Adipocyte (in vitro differentiated cells): ENCODE measurements at places on chromosomes 5 and 9.

GRCh38 chr9:130608554-130609134 lies 29.3 kb downstream of the FUBP3 start:
- no peak for DNase-seq

- no peak for DNase-seq
Observed at GRCh38 chr5:139914218-139914807, 118.7 kb downstream of the PSD2 start.

DNA sequence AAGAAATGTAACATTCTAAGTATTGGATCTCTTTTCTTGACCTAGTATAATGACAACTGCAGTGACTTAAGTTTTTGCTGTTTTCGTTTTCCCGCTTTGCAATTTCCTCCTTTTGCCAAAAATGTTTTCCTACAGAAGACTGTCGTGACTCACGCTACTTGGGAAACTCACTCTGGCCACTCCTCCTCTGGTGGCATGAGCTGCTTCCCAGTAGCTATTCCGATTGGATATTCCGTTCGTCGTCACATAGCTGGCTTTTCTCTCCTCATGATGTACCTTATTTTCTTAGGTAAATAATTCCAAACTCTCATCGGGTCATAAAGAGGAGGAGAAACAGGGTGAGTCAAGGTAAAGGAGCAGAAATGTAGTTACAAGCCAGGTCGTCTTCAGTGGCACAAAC lies 64.9 kb downstream of the GOLPH3 start:
- DNase-seq, result no peak

- no peak for DNase-seq
Observed at GRCh38 chr5:53206562-53206961, 97.0 kb upstream of the MOCS2 start.

GRCh38 chr5:32475334-32476097 lies 31.0 kb upstream of the ZFR start:
- no peak for DNase-seq

- no peak for DNase-seq
Observed at GRCh38 chr5:77768978-77769377, 7.2 kb downstream of the TBCA start.

- DNase-seq, result no peak
Observed at GRCh38 chr5:178464431-178465048, 125.7 kb downstream of the COL23A1 start.

DNA sequence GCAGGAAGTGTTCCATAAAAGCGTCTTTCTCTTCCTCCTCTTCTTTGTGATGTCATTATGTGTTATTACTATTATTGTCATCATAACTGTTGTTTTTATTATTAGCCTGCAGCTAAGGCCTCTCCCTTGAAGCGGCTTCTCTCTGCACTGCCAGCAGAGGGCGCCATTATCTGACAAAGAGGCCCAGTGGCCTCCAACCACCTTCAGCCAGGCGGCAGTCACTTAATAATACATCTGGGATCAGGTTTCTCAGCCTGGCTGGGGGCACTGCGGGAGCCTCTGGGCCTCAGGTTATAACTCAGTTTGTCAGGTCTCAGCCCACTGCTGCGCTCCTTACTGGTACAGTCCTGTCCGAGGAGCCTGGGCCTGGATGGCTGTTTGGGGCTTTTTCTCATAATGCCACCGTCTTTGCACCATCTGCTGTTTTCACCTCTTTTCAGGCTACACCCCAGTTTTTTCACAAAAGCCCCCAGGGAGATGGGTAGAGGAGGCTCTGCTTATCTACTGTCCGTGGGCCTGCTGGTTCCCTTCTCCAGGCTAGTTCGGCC lies 281.9 kb downstream of the NSG2 start:
- DNase-seq, result peak; percentile 88

DNA sequence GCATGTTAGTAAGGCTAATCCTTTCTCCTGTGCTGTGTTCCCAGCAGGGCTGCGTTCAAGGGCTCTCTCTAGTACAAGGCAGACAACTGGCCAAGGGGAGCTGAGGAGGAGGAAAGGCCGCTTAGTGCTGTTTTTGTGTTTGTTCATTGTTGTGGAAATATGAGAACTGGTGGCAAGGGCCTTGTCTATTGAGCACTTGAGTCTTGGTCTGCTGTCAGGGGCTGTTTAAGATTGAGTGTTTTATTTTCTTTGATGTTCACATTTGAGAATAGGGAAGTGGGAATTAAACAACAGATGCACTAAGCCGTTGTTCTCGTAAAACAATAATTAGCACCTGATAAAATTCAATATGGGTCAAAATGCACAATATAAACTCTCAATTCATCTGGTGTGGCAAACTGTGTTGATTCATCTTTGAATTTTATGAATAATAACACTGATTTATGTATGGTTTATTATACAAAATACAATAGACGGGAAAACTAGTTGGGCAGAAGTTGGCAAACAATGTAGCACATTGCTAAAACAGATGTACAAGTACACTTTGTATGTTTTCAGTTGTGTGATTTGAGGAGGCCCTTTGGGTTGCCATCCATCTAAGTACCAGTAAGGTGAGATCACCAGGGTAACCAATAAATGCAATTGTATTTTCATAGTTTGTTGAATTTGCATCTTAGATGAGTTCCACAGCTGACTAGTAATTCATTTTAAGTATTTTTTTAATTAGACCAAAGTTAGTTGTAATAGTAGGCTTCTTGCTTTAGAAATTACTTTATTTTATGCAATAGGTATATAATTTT lies 97.6 kb upstream of the GRHPR start:
- no peak for DNase-seq

DNA sequence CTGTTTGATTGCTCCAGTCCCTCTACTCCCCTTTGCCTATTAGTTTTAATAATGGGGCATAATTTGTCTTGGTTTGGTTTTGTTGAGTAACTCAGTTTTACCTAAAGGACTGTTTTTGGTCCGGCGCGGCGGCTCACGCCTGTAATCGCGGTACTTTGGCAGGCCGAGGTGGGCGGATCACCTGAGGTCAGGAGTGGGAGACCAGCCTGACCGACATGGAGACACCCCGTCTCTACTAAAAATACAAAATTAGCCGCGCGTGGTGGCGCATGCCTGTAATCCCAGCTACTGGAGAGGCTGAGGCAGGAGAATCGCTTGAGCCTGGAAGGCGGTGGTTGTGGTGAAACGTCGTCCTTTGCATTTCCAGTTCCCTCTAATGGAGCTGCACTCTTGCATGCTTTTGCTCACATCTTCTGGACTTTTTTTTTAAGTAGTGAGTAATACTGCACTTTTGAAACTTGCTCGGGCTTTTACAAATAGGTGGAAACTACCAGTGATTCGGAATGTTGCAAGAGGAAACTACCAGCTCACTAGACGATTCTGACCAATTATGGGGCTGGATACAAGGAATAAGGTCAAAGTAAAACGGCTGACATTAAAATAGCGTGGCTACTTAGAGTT lies 721 bp upstream of the MAML1 start:
- DNase-seq, result peak; percentile 84

DNA sequence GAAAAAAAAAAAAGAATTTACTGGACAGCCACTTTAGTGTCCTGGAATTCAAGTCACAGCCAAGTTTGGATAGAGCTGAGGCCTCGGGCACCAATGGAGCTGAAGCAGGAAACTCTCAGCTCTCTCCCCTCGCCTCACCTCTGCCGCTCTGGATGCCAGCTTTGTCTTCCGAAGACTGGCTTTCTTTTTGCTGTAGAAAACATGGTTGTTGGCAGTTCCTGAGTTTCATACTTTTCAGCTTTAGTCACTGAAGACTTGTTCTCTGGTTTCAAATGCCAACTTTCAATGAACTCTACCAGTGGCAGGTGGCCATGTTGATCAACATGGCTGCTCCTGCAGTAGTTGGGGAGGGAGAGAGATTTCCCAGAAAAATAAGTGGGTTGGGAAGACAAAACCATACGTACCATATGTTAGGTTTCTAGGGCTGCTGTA lies 142.2 kb downstream of the SNX18 start:
- peak; percentile 50 for DNase-seq

DNA sequence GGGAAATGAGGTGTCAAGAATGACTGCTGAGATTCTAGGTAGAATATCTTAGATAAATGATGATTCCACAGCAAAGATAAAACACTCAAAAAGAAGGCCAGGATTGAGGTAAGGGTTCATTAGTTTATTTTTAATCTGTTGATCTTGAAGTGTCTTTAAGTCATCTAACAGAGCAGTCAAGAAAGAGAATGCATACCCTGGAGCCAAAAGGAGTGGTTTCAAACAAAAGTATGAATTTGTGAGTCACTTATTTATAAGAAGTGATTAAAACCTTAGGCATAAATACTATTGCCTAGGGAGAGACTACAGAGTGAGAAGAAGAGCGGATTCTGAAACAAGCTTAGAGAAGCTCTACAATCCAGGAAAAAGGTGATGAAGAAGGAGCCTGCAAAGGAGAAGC lies 541.0 kb downstream of the DTWD2 start:
- DNase-seq, result no peak

DNA sequence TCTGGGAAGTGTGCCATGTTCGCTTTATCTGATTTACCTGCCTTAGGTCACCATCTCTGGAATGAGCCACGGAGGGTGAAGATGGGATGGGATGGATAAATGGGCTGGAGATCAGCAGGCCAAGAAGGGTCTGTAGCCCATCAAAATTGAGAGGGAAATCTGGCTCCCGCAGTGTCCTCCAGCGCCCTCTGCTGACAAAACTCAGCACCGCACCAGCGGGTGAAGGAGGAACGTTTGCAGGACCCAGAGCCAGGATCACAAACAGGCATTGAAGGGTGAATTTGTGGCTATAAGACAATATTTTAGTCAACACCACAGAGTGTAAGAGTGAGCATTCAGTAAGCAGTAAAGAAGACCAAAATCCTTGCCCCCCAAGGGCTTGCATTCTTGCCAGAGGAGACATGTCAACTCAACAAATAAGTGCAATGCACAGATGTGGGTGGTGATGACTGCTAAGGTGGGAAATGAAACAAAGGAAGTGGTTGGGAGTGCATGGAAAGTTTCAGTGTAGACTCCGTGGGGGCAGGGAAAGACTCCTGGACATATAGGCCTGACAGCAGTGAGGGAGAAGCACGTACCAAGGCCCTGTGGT lies 124.4 kb downstream of the TENT4A start:
- peak; percentile 43 for DNase-seq

DNA sequence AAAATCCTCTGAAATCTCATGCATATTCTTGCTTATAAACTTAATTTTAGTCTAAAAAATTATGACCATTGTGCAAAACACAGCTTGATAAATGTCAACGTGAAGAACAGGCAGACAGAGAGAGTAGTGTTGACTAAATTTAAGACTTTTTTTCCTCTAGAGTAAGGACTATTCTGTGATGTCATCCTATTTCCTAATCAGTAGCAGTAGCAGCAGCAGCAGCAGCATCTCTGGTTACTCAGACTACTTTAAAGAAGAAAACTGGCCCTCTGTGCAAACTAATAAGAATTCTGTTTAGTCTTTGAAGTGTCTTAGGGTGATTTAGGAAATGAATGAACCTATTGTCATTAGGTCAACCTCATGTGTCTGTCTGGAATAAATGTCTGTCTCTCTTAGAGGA lies 403.0 kb downstream of the HINT1 start:
- peak; percentile 78 for DNase-seq

GRCh38 chr5:6745706-6746222 lies 32.5 kb downstream of the TENT4A start:
- peak; percentile 70 for DNase-seq

DNA sequence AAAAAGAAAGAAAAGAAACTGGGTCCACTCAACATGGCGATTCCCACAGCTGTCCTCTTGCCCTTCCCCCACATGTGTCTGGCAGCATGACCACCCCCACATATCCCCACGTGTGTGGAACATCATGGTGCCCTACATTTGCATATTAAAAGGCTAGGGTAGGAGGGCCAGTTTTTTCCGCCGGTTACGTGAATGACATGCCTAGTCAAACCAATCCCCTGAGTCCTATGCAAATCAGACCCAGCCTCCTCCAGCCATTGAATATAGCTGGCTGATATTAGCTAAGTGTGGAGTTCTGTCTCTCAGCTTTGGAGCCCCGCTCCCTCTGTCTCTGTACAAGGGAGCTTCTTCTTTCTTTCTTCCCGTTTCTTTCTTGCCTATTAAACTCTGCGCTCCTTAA lies 33.0 kb upstream of the CCDC112 start:
- DNase-seq, result no peak

GRCh38 chr5:96434201-96434645 lies 1.2 kb upstream of the PCSK1 start:
- DNase-seq, result peak; percentile 90

DNA sequence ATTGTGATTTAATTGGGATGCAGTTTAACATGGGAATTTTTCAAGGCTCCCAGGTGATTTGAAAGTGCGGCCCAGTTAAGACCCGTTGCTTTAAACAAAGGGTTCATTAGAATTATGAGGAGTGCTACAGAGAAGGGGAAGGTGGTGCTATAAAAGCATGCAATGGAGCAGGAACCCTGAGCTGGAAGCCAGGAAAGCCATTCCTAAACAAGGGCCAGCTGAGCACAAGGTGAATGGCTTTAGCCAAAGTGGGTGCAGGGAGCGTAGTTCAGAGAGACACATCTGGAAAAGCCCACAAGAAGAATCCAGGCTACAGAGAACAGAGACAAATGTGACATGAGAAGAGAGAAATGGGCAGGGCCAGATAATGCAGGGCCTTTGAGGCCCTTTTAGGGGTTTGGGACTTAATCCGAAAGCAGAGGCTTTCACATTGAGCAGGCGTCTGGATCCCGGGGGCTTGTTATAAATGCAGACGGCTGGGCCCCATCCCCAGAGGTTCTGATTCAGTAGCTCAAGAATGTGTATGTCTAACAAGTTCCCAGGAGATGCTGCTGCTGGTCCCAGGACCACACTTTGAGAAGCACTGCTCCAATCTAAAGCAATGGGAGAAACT lies 138.1 kb upstream of the WWC1 start:
- DNase-seq, result peak; percentile 10

GRCh38 chr5:113000466-113000865 lies 23.9 kb downstream of the DCP2 start:
- no peak for DNase-seq

- peak; percentile 88 for DNase-seq
Observed at GRCh38 chr9:70079417-70080037, 35.9 kb downstream of the MAMDC2 start.

DNA sequence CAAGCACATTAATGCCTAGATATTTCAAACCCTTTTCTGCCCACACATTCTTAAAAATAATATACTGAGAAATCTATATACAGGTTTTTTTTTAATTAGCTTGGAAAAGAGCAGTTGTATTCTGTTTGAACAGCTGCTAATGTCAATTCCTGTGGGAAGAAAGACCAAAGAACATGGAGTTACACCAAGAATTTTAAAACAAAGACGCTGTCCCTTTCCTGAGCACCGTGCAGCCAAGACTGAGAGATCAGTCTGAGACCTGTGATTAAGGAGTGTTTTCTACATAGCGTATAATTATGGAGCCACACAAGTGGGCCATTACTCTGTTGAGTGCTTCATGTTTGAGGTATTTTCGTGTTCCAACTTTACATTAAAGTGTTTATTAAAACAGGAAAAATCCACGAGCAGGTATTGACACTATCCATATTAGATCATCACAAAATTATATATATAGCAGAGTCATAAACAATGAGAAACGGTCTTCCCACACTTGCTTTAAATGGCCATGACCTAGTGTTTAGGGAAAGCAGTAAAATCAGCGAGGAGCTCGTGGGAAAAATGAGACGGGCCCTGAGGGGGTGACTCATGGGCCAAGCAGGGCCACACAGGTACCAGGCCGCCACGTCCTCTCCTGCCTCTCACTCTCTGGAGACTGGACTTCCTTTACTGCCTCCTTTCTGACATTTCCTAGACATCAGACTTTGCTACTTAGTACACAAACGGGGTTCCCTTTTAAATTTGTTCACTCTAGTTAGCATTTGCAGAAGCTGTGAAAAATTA lies 153.1 kb upstream of the OTULINL start:
- peak; percentile 23 for DNase-seq
